CD4-positive, alpha-beta T cell treated with Interleukin-4 for 1 hour (primary cell): ENCODE measurements at places on chromosomes 1 and 21.

GRCh38 chr1:115056395-115056798 lies 26.8 kb downstream of the TSHB start:
- DNase-seq = no peak

- no peak for DNase-seq
Measured at GRCh38 chr1:113875714-113876113, 4.2 kb upstream of the PTPN22 start.

GRCh38 chr1:11676386-11677103 lies 4.4 kb downstream of the MAD2L2 start:
- DNase-seq = no peak

- peak; percentile 24 for DNase-seq
Measured at GRCh38 chr1:44029260-44029910, 1.9 kb downstream of the SLC6A9 start.

DNA sequence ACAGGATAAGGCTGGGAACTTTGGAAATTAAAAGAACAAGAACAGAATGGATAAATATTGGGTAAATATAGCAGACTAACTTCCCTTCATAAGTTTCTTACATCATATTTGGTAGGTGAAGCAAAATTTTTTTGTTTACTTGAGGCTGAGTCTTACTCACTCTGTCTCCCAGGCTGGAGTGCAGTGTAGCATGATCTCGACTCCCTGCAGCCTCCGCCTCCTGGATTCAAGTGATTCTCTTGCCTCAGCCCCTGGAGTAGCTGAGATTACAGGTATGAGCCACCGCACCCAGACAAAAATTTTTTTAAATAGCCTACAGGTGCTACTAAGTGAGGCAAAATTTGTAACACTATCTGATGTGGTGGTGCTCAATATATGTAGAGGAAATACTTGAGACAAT lies 50.7 kb downstream of the TM2D1 start:
- DNase-seq = no peak
